KG1 (cell line): ENCODE measurements at places on chromosomes 5 and 9.

GRCh38 chr9:110357505-110357904, 19.8 kb upstream of the TXNDC8 start:
- DNase-seq: no peak

DNA sequence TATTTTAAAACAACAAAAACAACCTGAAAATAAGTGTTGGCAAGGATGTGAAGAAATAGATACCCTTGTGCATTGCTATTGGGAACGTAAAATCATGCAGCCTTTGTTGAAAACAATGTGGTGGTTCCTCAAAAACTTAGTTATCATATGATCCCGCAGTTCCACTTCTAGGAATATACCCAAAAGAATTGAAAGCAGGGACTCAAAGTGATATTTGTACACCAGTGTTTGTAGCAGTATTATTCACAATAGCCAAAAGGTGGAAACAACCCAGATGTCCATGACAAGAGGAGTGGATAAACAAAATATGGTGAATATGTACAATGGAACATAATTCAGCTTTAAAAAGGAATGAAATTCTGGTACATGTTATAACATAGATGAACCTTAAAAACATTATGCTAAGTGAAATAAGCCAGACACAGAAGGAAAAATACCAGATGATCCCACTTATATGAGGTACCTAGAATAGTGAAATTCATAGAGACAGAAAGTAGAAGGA, 29.0 kb downstream of the IRF1 start:
- DNase-seq: no peak

DNA sequence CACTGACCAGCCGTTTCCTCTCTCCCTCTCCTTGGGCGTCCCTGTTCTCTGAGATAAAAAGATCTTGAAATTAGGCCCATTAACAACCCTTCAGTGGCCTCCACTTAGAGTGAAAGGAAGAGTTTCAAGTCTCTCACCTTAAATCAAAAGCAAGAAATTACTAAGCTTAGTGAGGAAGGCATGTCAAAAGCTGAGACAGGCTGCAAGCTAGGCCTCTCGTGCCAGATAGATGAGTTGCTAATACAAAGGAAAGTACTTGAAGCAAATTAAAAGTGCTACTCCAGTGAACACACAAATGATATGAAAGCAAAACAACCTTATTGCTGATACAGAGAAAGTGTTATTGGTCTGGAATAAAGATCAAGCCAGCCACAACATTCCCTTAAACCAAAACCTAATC, 331.3 kb upstream of the SEMA6A start:
- no peak for DNase-seq

- no peak for DNase-seq
Observed at GRCh38 chr5:169906745-169907649, 73.3 kb downstream of the INSYN2B start.

DNA sequence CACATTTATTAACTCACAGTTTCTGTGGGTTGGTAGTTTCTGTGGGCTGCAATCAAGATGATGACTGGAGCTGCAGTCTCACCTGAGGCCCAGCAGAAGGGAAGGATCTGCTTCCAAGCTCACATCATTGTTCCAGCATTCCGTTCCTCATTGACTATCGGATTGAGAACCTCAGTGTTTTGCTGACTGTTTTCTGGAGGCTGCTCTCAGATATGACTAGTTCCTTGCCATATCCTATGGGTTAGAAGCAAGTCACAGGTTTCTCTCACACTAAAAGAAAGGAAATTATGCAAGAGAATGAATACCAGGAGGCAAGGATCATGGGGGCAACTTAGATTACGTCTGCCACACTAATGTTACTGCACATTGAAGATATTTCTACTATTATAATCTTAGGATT, 6.3 kb upstream of the ERAP1 start:
- DNase-seq: no peak

GRCh38 chr5:168578006-168578405, 1.2 kb downstream of the PANK3 start:
- no peak for DNase-seq

DNA sequence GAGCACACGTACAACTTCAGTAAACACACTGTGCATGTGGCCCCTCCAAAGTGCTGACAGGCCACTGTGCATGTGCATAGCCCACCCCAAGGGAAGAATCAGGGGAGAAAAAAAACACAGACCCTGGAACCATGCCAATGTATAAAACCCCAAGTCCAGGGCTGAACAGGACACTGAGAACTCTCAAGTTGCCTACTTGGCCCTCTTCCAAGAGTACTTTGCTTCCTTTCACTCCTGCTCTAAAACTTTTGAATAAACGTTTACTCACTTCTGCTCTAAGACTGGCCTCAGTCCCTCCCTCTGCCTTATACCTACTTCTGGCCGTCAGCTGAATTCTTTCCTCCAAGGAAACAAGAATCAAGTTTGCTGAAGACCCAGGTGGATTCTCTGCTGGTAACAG, 77.7 kb upstream of the NFIB start:
- DNase-seq: no peak

DNA sequence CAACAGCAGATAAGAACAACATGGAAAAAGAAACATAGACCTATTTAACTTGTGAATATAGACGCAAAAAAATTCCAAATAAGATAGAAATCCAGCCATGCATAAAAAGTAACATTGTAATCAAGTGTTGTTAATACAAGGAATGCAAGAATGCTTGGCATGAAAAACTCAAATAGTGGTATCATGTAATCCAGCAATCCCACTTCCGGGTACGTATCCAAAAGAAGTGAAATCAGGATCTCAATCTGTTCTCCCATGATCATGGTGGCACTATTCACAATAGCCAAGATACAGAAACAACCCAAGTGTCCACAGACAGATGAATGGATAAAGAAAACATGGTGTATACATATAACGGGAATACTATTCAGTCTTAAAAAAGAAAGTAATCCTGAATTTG, 437.4 kb downstream of the ARHGEF28 start:
- DNase-seq: no peak

GRCh38 chr9:37593883-37594448, 1.6 kb upstream of the TOMM5 start:
- DNase-seq: no peak

DNA sequence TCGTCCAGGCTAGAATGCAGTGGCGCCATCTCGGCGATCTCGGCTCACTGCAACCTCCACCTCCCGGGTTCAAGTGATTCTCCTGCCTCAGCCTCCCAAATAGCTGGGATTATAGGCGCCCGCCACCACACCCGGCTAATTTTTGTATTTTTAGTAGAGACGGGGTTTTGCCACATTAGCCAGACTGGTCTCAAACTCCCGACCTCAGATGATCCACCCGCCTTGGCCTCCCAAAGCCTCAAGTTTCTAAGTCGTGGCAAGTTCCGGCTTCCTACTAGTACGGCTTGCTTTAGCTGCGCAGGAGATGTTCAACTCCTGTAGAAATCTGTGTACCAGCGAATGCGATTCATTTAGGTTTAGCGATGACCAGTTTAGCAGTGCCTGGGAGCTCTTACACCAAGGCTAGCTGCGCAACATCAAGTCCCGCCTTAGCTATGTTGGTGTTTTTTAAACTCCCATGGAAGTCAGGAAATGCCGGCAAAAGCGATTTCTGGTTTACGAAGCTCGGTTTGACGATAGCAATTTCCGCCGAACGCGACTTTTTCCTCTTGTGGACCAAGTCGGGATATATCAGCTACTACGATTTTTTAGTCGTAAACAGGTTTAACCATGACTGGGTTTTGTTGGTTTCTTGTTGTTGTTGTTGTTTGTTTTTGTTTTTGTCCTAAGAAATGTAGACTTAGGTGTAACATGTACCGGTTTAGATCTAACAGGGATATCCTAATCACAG, 46.4 kb downstream of the ANXA2R start:
- DNase-seq: no peak

DNA sequence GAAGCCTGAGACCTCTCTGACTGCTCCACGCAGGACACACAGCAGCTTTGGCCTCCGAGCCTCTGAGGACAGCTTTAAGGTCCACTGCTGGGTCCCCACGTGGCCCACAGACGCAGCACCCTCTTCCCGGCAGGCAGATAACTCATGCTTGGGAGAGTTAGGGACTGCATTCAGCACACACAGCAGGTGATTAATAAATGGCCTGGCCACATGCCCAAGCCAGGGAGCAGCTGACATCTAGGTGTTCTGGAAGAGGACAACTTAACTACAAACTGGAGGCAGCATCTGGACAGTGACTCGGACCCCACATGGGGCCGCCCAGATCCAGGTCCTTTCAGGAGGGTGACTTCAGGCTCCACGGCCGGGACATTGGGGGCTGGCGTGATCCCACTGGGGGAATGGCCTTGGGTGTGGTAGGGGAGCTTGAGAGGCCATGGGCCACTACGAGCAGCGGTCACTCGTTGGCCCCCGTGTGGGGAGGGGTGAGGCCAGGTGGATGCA, 11.3 kb downstream of the NINJ1 start:
- no peak for DNase-seq

GRCh38 chr5:134649163-134649835, 714 bp downstream of the SEC24A start:
- DNase-seq: no peak

GRCh38 chr5:35828082-35828598, 28.6 kb upstream of the IL7R start:
- no peak for DNase-seq

- no peak for DNase-seq
Observed at GRCh38 chr5:106521701-106522100, 1149.0 kb downstream of the EFNA5 start.

GRCh38 chr9:105243015-105243686, 1.3 kb upstream of the SLC44A1 start:
- no peak for DNase-seq

DNA sequence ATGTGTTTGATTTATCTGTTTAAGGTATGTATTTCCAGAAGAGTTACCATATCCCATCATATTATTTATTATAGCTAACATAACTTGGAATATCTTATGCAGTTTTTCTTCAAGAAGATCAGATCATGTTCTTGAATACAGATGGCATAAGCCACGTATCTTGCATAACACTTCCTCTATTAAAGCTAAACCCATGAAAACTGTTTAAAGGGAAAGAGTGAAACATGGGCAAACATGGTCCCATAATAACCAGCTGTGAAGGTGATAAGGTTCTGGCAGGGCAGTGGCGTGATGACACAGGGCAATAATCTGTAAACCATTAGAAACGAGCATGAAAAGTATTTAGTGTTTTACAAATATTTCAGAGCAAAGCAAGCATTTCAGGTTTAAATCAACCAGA, 34.2 kb downstream of the EFNA5 start:
- no peak for DNase-seq

GRCh38 chr5:75671506-75671905, 45.7 kb downstream of the POC5 start:
- DNase-seq: no peak

GRCh38 chr5:67992923-67993322, 222.6 kb upstream of the PIK3R1 start:
- no peak for DNase-seq

DNA sequence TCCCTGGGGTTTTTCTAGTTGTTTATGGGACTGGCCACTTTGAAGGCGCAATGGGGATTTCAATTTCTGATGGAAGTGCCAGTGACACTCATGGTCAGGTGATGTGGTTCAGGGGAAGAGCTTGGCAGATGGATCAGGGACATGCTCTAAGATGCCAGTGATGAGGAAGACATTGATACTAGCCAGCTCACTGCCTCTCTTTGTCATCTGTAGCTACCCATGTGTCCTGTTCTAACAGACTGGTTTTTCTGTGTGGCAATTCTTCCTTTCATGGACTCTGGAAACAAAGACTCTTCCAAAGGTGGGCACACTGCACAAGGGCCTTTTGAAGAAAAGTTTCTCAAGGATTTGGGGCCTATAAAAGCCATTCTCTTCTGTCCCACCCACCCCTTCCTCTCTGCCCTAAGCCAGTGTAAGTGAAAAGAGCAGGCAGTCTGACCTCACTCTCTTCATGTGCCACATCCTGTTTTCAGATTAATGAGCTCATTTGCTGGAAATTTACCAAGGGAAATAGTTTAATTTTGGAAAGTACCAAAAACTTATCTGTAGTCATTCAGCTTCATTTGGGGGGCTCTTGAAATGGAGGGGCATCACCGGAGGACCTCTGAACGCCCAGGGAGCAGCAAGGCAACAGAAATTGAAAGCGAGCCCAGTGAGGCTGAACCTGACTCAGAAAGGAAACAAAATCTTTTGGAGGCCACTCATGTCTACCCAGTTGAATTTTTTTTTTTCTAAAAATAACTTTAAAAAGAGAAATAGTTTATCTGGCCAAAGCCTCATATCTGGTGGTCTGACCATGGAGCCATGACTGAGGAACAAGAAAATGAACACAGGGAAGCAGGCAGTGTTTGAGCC, 4.9 kb upstream of the TRAF1 start:
- DNase-seq: peak; percentile 74

GRCh38 chr9:97545486-97545885, 44.0 kb downstream of the TMOD1 start:
- DNase-seq: no peak

DNA sequence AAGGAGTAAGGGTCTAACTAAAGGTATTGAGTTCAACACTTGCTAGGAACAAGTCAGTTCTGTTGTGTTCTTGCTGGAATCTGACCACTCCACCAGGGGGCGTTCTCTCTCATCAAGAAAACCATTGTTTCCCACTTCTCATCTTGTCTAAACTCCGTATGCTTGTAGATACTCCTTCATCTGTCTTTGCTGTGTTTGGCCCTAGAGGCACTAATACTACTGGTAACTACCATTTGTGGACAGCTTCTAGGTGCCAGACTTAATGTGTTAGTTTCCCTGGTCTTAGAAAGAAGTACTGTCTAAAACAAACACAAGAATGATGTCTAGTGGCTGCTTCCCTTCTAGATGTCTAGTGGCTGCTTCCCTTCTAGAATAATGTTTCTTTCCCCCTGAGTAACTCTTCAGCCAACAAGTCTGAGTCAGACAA, 18.7 kb upstream of the PTPDC1 start:
- peak; percentile 65 for DNase-seq

- DNase-seq: no peak
Observed at GRCh38 chr9:88960632-88961031, 30.6 kb upstream of the S1PR3 start.

GRCh38 chr5:180586870-180587269, 4.4 kb downstream of the SCGB3A1 start:
- DNase-seq: no peak

DNA sequence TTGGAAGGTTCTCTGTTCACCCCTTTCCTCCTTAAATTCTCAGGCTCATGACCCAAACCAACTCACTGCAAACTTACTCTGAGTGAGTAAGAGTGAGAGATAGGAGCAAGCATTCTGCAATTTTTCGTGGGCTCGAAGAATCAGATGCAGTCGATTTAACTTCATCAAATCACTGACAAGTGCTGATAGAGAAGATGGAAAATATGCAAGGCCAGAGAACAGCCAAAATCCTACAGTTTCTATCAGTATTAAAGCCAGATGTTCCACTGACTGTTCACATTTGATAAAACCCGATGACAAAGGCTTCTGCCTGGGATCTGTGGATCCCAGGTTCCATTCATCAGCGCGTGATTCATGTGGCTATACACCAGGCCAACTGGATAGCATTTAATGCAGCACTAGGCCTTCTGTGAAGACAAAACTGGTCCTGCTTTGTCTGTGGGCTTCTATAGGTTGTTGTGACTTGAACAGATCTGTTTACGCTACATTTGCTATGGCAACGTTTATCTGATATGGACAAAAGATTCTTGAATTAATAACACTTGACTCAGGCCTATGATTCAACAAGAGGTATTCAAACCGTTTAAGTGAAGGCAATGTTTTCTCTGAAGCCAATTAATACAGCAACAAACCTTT, 251.2 kb downstream of the NFIB start:
- DNase-seq: no peak
